Thymus (tissue), 14 donors: ENCODE measurements at places on chromosomes 2 and 18. TPM values are rescaled to one million over a fixed set of nuclear protein-coding genes. Genes with fewer than 3 reads are reported as not detected.

- no peak for DNase-seq
Observed at GRCh38 chr2:38691994-38692393, 26.1 kb downstream of the GALM start.

DNA sequence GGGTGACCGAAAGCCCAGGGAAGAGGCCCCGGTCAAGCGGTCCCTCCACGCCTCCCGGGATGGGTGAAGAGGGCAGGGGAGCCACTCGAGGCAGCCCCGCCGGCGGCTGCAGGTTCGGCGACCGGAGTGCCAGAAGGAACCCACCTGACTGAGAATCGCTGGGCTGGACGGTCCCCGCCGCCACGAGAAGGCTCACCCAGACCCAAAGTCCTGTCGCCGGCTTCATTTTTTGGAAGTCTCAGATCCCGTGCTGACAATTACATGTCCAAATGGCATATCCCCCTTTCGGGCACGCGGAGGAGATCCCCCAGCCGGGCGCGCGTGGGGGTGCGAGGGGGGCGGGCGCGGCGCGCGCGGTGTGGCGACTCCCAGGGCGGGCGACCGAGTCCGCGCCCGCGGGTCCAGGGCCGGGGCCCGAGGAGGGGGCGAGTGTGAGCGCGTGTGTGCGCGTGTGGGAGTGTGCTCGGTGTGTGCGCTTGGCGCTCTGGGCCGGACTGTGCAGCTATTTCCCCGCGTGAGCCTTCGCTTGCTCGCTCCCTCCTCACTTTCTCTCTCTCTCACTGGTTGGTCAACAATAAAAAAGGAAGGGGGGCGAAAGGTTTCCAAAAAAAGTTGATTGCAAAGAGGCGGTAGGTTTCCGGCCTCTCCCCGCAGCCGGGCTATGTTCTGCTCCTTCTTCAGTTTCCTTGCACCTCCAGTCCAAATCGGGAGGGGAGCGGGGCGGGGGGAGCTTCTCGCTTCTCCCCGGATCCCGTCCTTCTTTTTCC lies at the start of gene ERBB4:
Gene ERBB4, minus strand, starts transcription at position 498 of the 767 bp plus-strand sequence. Its CDS starts 272 bp downstream, at position 226.
- no peak for DNase-seq

GRCh38 chr2:44119878-44120277 lies 48.8 kb upstream of the PPM1B start:
- DNase-seq, result no peak

Gene ZBTB7C
- total RNA-seq, result 0.14 TPM

GRCh38 chr2:12173271-12173942 lies 427.0 kb downstream of the LPIN1 start:
- no peak for DNase-seq

GRCh38 chr18:12017081-12017480 lies 35.8 kb downstream of the IMPA2 start:
- DNase-seq, result no peak

GRCh38 chr2:220068846-220069245 lies 441.4 kb downstream of the SLC4A3 start:
- no peak for DNase-seq

GRCh38 chr2:205776720-205777119 lies 94.4 kb downstream of the NRP2 start:
- no peak for DNase-seq

Gene REG3G
- total RNA-seq, result 0.09 TPM

DNA sequence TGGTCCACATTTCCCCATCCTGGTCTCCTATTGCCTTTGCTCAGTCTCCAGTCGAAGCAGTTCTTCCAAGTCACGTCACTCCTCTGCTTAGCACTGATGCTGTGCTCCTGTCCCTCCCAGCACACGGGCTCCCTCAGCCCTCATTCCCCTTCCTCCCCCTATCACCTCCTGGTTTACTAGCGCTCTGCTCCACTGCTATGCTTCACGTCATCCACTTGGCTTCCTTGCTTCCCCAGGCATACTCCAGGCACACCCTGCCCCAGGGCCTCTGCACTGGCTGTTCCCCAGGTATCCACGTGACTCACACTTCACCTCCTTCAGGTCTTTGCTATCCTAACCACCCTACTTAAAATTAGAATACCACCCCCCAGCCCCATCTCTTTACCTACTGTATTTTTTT lies 269.3 kb downstream of the GLI2 start:
- no peak for DNase-seq

- no peak for DNase-seq
Observed at GRCh38 chr2:65393743-65394422, 38.5 kb downstream of the SPRED2 start.

GRCh38 chr2:219441451-219442255 lies 7.0 kb downstream of the SPEG start:
- DNase-seq, result no peak

DNA sequence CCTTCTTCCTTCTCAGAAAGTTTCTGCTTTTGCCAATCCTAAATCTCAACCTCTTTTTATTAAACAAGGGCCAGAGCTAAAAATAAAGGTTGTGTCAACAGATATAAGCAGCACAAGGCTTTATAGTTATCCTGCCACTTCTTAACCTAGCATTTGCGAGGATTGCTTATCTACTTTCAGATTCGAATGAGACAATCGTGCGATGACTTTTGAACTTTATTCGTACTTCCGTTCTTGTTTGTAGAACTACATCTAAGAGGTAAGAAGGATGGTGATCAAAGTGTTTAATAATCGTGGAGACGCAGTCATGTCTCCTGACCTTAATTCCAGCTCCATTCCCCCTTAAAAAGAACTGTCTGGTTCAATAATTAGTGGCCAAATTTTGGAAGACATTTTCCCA lies 578.6 kb downstream of the PIK3C3 start:
- DNase-seq, result no peak

DNA sequence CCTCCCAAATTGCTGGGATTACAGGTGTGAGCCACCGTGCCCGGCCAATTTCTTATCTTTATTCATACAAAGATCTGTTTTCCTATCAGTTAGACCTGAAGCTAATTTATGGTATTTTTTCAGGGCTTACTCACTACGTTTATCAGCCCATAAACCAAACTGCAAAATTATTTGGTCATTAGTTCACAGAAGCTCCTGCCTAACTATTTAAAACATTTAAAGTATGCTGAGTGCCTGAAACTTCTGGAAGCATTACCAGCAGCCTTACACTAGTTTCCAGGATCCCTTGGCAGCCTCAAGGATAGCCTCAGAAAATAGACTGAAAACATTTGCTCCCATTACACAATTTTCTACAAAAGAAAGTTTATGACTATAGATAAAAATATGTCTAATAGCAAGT lies 68.8 kb downstream of the GALNT13 start:
- DNase-seq, result no peak

Gene HOXD13
- total RNA-seq, result not detected

Gene DGUOK
- 73.7 TPM for total RNA-seq

DNA sequence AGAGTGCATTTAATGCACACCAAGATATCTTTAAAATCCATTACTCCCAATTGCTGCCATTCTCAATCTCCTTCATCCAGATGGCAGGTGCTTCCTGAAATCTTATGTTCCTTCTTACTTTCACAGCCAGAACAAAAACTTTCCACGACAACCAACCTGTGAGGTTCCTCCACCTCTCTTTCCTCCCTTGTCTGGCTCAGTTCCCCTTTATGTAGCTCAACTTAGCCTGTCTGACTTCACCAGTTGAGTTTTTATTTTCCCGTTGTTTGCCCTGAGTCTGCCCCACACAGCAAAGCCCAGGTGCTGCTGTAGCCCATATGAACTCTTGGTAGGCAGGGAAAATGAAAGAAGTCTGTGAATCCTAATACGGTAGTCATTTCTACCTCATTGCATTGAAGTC lies 112.5 kb downstream of the MREG start:
- DNase-seq, result no peak

DNA sequence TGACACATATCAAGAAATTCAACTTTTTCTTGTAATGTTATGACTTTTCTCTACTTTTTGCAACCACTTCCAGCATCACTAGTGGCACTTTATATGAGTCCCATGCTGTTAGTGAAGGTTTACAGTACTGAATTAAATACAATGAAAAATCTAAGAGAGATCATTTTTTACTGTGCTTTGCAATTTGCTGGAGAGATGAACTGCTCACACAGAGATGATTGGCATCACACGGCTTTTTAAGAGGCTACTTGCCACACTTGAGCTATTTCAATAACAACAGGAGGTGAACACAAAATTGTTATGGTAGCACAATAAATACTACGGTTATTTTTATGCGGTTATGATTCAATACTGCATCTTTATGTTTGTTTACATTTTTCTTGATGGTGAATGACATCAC lies 88.9 kb downstream of the DAW1 start:
- DNase-seq, result no peak

DNA sequence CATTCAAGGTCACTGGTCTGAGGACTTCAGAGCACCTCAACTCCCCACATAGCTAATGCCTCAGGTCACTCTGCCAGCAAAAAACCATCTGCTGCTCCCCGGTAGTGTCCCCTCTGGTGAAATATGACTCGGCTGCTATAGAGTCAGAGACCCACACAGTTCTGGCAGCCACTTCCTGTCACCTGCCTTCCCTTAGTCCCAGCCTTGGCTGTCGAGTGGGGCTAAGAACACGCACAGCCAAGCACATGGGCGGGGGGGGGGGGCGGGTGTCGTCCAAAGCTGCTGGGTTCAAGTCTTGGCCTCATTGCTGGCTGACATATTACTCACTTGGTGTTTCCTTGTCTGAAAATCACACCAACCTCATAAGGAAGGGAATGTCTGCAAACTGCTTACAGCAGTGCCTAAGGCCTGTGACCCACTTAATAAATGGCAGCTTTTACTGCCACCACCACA lies 37.5 kb downstream of the POLR1A start:
- DNase-seq, result peak; percentile 85

DNA sequence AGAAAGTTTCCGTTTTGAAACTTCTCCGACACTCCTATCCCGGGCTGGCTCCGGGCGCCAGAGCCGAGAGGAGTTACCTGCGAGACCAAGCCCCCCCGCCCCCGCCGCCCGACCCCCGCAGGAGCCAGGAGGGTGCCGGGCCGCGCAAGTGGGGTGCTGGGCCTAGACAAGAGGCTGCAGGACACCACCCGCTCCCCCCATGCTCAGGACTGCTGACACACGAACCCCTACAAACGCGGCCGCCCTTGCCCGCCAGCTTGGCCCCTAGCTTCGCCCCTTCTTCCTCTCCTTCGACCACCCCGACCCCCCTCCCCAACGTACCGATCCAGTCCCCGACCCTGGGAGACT lies 497 bp downstream of the PLA2R1 start:
- DNase-seq, result no peak

- DNase-seq, result no peak
Observed at GRCh38 chr2:26602575-26602974, 38.6 kb downstream of the CIB4 start.

- no peak for DNase-seq
Observed at GRCh38 chr18:2173486-2173885, 397.8 kb downstream of the METTL4 start.

DNA sequence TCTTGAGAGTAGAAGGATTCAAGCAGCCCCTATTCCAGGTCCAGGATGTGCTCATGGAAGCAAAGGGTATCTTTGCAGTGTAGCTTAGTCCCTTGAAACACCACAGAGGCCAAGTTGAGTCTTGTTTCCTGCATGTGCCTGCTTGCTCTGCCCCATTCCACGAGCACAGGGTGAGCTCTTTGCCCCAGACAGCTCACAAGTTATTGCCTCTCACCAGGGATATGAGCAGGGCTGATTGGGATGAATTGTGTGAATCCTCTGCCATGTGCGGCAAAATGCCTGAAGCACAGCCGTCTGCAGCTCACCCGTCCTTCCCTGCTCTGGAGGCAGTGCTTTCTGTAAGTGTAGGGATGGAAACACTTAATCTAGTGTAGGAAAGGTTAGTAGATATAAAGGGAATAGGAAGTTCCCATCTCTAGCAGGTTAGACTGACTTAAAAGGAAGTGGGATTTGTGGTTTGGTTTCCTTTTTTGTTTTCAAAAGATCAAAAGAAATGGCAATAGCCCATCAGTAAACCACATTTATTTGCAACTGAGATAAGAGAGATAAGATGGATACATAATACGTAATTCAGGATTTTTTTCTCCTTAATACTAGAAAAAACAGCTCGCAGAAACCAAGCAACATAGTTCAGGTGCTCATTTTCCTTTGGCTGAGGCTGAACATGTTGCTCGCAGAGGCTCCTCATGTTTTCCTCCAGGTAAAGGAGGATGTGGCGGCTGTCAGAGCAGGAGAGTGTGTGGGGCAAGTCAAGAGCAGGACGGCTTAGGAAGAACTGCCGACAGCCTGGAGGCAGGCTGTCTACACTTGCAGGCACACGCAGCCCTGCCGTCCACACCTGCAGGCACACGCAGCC lies 41.4 kb downstream of the TMEM182 start:
- no peak for DNase-seq

GRCh38 chr2:124776332-124776731 lies 751.2 kb downstream of the CNTNAP5 start:
- no peak for DNase-seq

DNA sequence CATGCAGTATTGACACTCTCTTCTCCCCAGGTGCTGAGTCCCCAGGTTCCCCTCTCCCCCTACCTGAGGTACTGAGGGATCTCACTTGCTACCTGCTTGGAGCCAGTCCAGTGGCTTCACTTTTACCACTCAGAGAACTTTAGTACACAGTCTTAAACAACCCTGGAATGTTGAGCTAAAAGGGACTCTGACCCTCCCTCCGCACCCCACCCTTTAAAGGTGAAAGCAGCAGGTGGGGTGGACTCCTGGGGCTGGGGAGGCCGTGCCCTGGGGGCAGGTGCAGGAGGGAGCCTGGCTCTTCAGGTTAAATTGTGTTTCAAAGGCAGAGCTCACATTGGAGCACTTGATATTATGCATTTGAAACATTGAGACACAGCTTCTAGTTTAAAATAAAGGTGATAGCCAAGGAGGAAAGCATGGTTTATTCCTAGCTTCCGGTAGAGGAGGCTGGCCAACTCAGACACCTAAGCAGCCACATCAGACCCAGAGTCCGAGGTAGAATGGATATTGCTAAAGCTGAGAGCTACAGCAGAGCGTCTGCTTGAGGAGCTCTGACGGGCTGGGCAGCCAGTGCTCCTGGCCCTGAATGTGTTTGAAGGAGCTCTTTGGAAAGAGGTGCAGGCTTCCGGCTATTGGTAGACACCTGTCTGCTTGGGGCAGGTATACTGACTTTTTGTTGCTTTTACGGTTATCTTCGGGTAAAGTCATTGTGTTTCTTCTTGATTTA lies 196.4 kb downstream of the AGAP1 start:
- no peak for DNase-seq

GRCh38 chr2:141482697-141483096 lies 648.1 kb downstream of the LRP1B start:
- no peak for DNase-seq

Gene MFSD6
- 11.7 TPM for total RNA-seq

GRCh38 chr2:164896634-164897355 lies 55.2 kb upstream of the COBLL1 start:
- no peak for DNase-seq

GRCh38 chr18:55012008-55012407 lies 52.7 kb upstream of the CCDC68 start:
- DNase-seq, result no peak

DNA sequence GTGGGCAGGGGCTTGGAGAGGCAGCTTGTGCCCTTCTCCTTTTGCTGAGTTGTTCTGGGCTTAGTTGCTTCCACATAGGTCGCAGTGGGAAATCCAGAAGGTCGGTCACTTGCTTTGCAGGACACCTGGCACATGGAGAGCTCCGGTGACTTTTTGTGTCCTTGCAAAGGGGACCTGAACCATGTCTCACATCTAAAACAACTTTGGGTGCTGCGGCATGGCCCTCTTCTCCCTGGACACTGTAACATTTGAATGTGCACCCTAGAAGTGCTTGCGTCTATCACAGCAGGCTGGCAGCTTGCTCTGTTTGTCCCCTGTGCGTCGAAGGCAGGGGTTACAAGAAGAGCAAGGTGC lies 189.9 kb upstream of the TWIST2 start:
- DNase-seq, result no peak

Gene ABCB11
- 0.05 TPM for total RNA-seq
